ENCODE measurements at places on chromosomes 11 and 22.
A peak's percentile ranks its signal among the peaks of the same experiment; 100 is the strongest.

GRCh38 chr11:71930556-71931244 lies 1.9 kb downstream of the RNF121 start:
- no peak for DNase-seq

DNA sequence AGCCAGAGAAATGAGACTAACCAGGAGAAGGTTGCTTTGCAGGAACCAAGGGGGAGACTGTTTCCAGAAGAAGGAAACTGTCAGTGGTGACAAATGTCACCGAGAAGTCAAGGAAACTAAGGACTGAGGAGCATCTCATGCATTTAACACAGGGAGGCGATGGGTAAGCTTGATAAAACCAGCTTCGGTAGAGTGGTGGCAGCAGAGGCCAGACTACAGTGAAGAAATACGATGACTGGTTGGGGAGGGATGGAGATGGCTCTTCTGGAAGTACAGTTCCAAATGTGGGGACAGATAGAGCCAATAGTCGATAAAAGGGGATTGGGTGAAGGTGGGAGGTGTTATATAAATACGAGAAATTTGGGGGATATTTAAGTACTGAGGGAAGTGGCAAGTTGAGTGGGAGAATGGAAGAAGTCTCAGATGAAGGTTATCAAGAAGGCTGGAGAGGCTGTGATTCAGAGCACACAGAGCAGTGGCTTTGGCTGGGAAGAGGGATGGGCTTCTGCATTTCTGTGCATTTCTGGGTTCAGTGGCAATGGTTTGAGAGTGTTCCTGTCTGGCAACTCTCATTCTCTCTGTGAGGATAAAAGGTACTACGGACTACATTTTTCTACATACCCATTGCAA lies 29.2 kb downstream of the SC5D start:
- DNase-seq: peak; percentile 7

- DNase-seq: no peak
These were observed 53.4 kb downstream of the ARHGAP42 start for GRCh38 chr11:100740440-100740839.

DNA sequence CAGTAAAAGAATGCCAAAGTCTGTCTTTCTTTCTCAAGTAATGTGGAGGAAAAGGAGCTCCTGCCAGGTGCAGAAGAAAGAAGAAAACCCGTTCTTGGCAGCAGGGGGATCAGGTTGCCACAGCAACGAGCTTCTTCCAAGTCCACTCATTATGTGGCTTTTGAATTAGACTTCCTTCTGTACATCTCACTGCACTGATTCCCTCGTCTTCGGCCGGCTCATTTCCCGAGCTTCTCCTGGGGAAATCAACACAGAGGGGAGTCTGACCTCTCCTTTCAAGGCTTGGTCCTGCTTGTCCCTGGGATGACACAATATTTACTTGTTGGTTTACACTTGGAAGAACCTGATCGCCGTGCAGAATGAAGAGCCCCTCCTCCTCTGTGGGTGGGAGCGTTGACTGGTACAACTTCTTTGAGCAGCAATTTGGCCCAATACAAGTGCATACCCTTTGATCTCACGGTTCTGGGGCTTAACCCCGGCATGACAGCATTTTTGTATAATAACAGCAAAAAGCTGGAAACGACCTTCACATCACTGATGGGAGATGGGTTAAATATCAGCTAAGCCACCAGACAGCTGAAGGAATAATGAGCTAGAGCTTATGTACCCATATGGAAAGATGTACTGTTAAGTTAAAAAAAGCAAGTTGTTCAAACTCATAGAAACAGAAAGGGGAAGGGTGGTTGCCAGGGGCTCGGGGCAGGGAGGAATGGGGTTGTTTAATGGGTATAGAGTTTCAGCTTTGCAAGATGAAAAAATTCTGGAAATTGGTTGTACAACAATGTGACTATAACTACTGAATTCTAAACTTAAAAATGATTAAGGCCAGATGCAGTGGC lies 35.4 kb downstream of the MCHR1 start:
- no peak for DNase-seq

- peak; percentile 49 for DNase-seq
These were observed 39.2 kb upstream of the IGLL5 start for GRCh38 chr22:22848364-22848866.

- no peak for DNase-seq
These were observed 10.2 kb downstream of the MB start for GRCh38 chr22:35606916-35607315.

GRCh38 chr11:61754534-61755482 lies 2.4 kb downstream of the MYRF start:
- DNase-seq: no peak

DNA sequence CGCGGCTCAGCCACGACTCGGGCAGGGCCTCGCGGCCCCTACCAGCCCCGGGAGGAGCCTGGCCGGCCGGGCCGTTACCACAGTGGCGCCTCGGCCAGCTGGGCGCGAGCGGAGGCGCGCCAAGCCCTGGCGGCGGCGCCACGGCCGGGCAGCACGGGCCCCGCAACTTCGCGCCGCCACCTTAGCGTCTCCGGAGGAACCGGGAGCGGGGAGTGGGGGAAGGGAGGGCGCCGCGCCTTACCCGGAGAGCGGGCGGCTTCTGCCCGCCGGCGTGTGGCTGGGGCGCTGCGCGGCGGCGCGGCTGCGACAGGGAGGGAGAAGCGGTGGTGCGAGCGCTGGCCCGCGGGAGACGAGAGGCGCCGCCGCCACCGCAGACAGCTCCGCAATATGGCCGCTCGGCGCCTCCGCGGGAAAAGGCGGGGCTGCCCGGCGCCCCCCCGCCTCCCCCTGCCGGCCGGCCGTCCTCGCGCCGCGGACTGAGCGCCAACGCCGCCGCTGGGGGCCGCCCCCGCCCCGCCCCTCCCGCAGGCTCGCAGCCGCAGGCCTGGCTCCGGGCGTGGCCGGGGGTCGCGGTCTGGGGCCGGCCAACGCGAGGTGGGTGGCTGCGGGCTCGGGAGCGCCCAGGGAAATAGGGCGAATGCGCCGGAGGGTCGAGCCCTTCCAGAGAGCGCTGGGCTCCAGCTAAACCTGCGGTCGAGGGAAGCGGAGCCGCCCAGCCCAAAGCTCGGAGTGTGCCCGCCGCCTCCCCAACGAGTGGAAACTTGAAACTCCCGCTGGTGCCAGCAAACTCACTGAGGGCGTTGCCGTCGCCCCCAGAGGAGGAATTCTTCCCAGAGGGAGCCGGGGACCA lies at the start of gene RDX:
TSS of gene RDX (minus strand) at position 389 of the 850 bp plus-strand sequence. CDS start 16,922 bp downstream, outside the sequence.
- DNase-seq: peak; percentile 68

- DNase-seq: no peak
These were observed 6.9 kb upstream of the NRXN2 start for GRCh38 chr11:64729851-64730382.

DNA sequence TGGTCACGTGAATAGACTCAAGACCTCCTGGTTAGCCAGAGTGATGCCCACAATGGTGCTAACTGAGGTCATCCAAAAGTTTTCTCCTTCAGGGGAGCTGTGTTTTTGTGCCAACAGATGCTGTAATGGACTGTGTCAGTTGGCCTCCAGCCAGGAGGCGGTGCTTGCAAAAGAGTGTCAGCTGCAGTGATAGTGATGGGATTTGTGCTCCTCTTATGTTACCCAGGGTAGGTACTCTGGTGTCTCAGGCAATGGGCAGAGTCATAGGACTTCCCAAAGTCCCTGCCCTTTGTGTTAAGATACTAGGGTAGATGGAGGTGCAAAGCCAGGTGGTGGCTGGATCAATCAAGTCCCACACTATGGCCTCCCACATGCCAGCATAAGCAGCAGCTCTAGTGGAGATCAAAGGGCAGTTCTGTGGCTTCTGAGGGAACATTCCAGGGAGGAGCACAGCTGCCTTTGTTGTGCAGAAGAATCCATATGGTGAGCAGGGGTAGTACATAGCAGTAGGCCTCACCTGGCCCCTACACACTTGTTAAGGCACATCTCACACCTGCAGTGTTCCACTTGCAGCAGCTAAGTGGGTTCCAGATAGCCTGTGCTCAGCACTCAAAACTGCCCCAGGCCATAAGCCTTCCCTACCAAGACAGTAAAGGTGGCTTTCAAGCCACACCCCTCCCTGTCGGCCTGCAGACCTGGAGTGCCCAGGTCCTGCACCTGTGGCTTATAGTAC lies 9.4 kb upstream of the FANCF start:
- no peak for DNase-seq

- DNase-seq: no peak
These were observed 8.5 kb downstream of the CCDC88B start for GRCh38 chr11:64348383-64349024.

GRCh38 chr11:126754591-126755426 lies 245.8 kb downstream of the KIRREL3 start:
- no peak for DNase-seq

DNA sequence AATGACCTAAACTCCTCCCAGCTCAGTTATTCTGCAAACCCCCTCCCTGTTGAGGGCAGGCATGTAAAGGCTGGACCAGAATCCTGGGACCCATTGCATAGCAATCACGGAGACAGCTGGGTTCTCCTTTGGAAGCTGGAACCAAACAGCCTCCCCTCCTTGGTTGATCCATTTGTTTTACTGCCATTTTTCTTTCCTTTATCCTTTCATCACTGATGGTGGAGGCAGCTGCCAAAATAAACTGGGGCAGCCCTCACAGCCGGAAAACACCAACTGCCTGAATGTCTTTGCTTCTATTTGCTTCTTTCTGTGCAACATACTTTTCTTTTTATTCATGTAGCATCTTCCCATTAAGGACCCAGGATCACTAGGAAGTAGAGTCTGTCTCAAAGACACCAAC lies 150.0 kb upstream of the SYT13 start:
- no peak for DNase-seq

DNA sequence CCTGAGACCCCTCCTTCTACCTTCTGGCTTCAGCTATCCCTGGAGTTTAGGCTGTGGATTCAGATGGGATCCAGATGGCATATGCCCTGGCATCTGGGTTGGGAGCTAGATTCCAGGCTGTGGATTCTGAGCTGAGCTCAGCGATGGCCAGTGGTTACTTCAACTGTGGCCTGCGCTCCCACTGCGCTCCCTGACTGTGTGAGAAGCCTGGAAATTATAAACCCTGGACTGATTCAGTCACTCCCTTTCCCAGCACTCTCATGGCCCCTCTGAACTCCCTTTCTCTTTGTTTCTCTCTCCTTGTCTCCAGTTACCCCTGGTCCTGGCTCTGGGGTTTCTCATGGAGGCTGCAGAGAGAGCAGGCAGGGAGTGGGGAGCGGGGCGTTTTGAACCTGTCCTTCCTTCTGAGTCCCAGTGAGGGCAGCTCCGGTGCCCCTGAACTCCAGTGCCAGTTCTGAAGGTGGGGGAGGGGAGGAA lies 4.8 kb downstream of the ARHGEF17 start:
- DNase-seq: no peak

Measured in CD8-positive, alpha-beta memory T cell (primary cell).